ENCODE measurements at places on chromosomes 2 and 18.

DNA sequence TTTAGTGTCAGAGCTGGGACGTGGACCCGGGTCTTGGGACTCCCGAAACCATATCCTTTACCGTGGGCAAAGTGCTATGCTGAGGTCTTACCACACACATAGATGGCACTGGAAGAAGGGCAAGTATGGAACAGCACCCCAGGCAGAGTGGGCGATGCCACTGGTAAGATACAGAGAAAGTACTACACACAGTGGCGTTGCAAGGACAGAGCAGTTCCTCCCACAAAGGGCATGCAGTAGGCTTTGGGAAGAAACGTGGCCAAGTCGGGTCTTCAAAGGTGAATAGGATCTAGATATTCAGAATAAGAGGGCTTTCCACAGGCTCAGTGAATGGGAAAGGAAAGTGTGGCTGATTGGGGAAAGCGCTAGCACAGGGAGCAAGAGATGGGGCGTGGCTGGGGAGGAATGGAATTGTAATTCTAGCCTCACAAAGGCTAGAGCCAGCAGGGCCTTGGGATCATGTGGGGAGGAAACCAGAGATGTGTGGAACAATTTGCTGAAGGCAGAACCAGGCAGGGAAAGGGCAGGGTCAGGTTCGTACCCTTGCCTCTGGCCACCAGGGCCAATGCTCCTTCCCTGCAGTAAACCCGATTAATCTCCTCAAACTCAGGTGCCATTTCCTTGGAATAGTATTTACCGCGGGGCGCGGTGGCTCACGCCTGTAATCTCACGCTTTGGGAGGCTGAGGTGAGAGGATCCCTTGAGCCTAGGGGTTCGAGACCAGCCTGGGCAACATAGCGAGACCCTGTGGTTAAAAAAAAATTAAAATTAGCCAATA lies 36.0 kb downstream of the PCBP1 start:
- DNase-seq = peak; percentile 39

GRCh38 chr2:182951948-182952663 lies 85.7 kb upstream of the FRZB start:
- peak; percentile 6 for DNase-seq

DNA sequence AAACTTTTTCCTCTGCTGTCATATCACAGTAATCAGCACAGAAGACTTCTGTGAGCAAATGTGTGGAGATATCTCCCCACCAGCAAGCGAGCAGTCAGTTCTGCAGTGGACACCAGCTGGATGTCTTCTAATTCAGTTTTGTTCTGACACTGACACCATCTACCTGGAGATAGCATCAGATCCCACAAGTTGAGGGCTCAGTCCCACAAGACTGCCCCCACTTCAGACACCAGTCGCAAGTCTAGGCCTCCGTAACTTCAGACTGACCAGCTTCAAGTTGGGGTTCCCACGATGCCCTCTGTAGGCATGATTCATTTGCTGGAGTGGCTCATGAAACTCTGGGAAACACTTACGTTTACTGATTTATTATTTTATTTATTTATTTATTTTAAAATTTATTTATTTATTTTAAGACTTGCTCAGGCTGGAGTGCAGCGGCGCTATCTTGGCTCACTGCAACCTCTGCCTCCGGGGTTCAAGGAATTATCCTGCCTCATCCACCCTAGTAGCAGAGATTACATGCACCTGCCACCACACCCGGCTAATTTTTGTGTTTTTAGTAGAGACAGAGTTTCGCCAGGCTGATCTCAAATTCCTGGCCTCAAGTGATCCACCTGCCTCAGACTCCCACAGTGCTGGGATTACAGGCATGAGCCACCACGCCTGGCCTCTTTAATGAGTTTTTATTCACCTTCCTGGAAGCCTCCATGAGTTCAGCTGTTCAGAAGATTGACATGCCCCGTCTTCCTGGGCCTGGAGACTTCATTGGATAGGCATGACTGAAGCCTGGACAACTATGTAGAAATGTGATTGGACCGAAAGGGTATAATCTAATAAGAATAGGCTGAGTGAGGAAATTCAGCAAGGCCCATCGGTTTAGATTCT lies 55.7 kb downstream of the PAPOLG start:
- DNase-seq = no peak

GRCh38 chr2:112055730-112056625 lies 909 bp downstream of the TMEM87B start:
- DNase-seq = peak; percentile 75

GRCh38 chr2:119579424-119580295 lies 35.4 kb downstream of the CFAP221 start:
- DNase-seq = no peak

- peak; percentile 96 for DNase-seq
These were observed 52.9 kb upstream of the NABP1 start for GRCh38 chr2:191625016-191625415.

- no peak for DNase-seq
These were observed 8.6 kb upstream of the CDCA7 start for GRCh38 chr2:173346035-173346434.

GRCh38 chr2:216118474-216118873 lies 9.3 kb downstream of the XRCC5 start:
- DNase-seq = no peak

DNA sequence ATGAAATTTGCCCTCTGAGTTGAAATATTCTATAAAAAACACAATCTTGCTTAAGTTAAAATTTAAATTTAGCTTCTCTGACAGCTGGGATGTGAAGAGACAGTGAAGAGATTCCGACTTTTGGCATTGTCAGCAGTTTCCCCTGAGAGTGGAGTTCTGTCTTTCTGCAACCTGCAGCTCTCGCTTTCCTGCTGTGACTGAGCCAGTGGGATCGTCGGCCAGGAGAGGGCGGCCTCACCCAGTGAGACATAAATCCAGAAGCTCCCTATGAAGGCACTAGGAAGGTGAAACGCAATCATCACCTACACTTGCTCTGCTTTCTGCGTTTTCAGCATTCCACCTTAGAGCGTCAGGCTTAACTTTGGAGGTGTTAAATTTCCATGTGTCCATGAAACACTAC lies 75.4 kb upstream of the HNMT start:
- DNase-seq = peak; percentile 48

DNA sequence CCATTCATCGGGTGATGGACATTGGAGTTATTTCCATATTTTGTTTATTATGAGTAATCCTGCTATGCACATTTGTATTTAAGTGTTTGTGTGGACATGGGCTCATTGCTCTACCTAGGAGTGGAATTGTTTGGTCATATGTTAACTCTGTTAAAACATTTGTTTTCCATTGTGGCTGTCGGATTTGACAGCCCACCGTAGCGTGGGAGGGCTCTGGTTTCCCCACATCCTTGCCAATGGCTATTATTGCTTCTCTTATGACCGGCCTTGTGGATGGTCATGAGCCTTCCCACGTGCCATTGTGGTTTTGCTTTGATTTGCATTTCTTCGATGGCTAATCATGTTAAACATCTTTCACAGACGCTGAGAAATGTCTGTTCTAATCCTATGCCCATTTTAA lies 92.0 kb downstream of the ZNF236 start:
- no peak for DNase-seq

- DNase-seq = no peak
These were observed 206.3 kb downstream of the SEPTIN10 start for GRCh38 chr2:109407276-109408042.

DNA sequence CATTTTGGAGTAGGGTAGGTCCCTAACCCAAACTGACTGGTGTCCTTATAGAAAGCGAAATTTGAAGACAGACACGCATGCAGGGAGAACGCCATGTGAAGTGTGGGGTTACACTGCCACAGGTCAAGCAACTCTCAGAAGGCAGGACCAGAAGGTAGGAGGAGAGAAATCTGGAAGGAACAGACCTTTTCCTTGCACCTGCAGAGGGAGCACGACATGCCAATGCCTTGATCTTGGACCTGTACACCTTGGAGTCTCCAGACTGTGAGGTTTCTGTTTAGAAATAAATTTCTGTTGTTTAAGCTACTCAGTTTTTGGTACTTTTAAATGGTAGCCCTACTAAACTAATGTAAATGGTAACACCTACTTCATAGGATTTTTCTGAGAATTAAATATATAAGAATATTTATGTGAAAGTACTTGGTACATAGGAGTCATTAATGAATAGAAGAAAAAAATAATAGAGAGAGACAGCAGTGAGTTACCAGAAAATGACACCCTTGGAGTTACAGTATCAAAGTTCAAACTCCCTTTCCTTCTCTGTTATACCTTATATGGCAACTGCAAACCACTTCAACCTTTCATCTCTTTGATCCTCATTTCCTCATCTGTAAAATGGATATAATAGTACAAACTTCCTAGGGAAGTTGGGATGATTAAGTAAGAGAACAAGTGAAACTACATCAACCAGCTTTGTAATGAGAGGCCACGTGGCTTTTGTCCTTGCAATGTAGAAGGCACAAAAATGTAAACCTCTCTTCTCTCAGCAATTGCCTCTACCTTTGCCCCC lies 184.9 kb upstream of the PARD3B start:
- DNase-seq = no peak

DNA sequence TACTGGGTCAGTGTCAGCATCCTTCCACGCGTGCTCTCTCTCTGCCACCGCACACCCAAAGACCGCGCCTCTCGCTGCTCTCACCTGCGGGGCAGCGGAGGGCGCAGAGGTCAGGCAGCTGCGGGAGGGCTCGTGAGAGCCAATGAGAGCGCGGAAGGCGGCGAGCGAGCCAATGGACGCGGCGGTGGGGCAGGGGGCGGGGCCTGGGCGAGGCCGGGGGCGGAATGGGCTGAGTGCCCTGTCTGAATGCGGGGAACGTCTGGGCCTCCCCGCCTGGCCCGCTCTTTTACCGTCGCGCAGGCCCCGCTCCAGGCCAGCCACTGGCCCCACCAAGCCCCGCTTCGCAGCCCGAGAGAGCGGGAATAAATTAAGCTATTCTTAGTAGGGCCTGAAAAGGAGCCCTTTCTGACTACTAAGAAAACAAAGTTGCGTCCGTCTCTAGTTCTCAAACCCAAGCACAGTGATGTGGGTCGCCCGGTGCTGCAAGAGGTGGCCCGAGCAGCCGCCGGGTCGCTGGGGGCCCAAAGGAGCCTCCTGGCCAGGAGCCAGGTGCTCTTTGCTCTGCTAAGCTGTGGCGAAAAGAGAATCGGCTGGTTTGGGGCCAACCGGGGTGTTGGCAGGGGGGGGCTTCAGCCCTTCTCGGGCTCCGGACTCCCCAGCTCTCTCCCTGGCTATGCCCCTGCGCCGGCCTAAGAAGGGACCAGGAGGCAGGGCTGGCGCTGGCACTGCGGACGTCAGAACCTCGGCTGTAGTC lies 81.1 kb upstream of the GLI2 start:
- DNase-seq = no peak

- no peak for DNase-seq
These were observed 10.9 kb upstream of the TEX261 start for GRCh38 chr2:71005271-71006202.

DNA sequence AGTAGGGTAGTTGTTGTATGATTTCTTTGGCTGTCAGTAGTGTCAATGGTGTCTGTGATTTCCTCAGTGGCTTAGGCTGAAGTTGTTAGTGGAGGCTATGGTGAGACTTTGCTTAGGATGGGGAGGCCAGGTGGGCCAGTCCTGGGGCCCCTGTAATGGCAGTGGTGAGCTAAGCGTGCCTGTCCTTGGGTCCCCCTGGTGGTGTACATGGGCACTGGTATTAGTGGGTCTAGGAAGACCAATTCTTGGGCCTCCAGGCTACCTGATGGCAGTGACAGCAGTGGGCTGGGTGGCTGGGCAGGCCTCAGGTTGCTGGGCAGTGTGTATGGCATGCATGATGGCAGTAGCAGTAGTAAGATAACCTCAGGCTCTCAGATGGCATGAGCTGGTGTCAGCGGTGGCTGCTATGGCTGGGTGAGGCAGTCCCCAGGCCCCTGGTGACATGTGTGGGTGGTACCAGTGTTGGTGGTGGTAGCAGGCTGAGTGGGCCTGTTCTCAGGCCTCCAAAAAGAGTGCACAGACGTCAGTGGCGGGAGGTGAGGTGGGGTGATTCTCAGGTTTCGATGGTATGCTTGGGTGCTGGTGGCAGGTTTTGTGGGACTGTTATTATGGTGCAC lies 103.2 kb downstream of the KLHL14 start:
- no peak for DNase-seq

DNA sequence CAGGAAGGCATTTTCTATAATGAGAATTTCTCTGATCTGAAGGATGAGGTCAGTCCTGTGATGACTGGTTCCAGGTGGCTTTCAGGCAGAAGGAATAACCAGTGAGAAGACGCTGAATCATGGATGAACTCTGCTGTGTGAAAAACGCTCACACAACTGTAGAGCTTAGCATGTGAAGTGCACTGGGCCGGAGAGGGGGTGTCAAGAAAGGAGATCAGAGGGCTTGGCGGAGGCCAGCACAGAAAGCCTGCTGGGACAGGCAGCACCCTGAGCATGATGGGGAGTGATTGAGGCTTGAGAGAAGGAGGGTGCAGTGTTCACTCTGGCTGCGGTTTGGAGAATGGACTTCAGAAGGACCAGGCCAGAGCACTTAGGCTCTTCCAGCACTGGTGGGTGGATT lies 236.5 kb downstream of the TPGS2 start:
- no peak for DNase-seq

- no peak for DNase-seq
These were observed 509.7 kb downstream of the ZEB2 start for GRCh38 chr2:144010096-144010836.

GRCh38 chr2:63819256-63819655 lies 22.4 kb upstream of the UGP2 start:
- no peak for DNase-seq

GRCh38 chr18:11108947-11109346 lies 40.4 kb downstream of the PIEZO2 start:
- peak; percentile 47 for DNase-seq

DNA sequence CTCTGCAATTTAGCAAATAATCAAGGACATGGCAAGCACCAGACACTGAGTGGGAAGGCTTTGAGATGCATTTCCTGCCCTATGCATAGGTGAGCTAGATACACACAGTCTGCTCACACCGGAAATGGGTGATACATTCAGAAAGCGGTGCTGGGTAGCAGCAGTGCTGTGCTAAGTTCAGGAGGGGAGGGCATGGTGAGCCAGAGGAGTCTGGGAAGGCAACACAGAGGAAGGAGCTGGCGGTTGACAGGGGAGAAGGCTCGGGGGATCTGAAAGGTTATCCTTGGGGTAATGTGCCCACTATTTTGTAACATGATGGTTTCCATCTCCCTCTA lies 57.4 kb upstream of the EPAS1 start:
- DNase-seq = no peak

GRCh38 chr2:50535256-50535655 lies 496.7 kb downstream of the NRXN1 start:
- DNase-seq = no peak

DNA sequence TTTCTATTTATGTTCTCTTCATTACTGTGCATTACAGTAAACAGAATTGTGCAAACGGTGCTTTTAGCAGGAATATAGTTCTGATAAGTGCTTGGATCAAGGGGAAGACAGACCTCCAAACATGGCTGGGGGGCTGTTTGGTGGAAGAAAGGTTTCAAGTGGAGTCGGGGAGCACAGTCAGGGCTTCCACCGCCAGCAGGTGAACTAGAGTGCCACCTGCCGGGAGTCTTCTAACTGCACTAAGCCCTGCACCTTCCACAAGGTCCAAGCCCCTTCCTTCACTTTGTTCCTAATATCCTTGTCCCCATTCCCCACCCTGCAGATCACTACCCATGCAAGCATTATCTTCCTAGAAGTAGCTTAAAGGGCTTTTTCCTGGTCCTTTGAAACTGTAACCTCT lies 11.1 kb downstream of the ONECUT2 start:
- peak; percentile 61 for DNase-seq

GRCh38 chr2:234548695-234549420 lies 52.0 kb upstream of the ARL4C start:
- no peak for DNase-seq

- DNase-seq = no peak
These were observed 16.9 kb upstream of the CYRIA start for GRCh38 chr2:16682431-16683118.

- DNase-seq = peak; percentile 60
These were observed 99.6 kb upstream of the MBOAT2 start for GRCh38 chr2:9102861-9103662.

GRCh38 chr18:11021477-11021876 lies 127.9 kb downstream of the PIEZO2 start:
- no peak for DNase-seq

Data from H4 (cell line).